ENCODE measurements at places on chromosomes 4 and X.

GRCh38 chr4:166662266-166662843, 571.9 kb downstream of the SPOCK3 start:
- no peak for DNase-seq

DNA sequence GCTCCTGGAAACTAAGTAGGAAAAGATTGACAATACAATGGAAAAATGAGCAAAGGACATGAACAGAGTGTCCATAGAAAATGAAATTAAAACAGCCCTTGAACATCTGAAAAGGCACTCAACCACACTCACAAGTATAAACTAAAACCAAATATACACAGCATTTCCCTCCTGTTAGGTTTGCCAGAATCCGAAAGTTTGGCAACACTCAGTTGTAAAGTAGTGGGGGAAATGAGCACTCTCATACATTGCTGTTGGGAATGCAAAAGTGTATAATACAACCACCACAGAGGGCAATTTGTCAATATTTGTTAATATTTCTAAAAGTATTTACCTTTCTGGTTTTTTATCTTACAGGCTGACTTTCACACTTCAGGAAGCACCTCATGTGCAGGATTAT, 84.2 kb upstream of the TMEM164 start:
- DNase-seq = no peak

GRCh38 chr4:2685541-2685940, 70.6 kb downstream of the TNIP2 start:
- DNase-seq = no peak

DNA sequence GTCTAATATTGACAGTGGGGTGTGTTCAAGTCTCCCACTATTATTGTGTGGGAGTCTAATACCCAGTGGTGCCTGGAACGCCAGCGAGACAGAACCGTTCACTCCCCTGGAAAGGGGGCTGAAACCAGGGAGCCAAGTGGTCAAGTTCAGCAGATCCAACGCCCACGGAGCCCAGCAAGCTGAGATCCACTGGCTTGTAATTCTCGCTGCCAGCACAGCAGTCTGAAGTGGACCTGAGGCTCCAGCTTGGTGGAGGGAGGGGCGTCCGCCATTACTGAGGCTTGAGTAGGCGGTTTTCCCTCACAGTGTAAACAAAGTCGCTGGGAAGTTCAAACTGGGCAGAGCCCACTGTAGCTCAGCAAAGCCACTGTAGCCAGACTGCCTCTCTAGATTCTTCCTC, 407.3 kb downstream of the DMD start:
- DNase-seq = no peak

GRCh38 chrX:87310780-87311179, 206.8 kb upstream of the KLHL4 start:
- DNase-seq = no peak

DNA sequence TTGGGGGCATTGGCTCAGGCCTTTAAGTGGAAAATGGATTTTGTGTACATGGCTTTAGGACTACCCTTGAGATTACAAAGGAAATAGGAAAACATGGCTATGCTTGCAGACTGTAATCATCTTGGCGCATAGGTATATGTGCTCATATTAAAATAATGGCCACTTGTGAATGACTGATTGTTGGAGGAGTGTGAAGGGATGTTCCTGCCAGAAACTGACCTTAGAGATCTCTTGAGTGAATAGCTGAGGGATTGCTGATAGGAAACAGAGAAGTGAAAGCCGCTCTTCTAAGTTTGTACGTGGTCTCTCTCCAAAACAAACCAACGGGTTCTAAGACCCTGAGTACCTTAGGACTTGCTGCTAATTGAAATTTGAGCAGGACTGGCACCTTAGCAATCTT, 186.0 kb downstream of the MGST2 start:
- DNase-seq = no peak

DNA sequence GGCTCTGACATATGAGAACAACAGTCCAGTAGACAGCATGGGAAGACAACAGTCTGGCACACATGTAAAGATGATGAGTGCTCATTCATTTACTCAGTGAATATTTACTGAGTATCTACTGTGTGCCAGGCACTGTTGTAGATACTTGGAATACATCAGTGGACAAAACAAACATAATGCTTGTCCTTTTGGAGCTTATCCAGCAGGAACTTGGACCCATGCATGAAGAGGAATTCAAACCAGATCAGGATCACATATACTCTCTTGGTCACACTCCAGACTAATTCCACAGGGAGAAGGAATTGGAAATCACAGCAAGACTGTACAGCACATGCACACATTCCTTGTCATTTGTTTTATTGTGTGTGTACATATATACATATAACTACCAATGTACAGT, 217.6 kb upstream of the TTC29 start:
- no peak for DNase-seq

DNA sequence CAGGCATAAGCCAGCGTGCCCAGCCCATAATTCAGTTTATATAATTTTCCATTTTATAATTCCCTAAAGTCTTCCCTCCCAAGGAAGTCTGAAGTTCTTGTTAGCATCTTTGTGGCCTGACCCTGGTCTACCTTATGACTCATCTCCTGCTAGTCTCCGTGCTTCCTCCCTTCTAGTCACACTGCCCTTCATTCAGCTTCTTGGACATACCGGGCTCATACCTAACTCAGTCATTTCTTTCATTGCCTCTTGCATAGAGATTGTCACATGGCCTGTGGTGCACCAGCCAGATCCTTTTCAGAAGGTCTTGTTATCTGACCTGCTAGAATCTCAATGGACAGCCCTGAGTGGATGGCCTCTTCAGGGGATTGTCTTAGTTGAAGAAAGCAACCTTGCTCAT, 22.8 kb upstream of the MAML3 start:
- no peak for DNase-seq

- no peak for DNase-seq
Measured at GRCh38 chr4:114163051-114163450, 183.6 kb upstream of the ARSJ start.

All from cerebellar nuclear complex (tissue), 1 donor.